ENCODE measurements at places on chromosomes 6 and 20. TPM values are rescaled to one million over a fixed set of nuclear protein-coding genes. Genes with fewer than 3 reads are reported as not detected.

GRCh38 chr20:56816349-56816748, 187.2 kb downstream of the TFAP2C start:
- no peak for DNase-seq

Gene HTR1E
- not detected for total RNA-seq

- DNase-seq, result no peak
Measured at GRCh38 chr20:57156011-57156729, 110.3 kb downstream of the BMP7 start.

Gene PSORS1C2
- not detected for total RNA-seq

DNA sequence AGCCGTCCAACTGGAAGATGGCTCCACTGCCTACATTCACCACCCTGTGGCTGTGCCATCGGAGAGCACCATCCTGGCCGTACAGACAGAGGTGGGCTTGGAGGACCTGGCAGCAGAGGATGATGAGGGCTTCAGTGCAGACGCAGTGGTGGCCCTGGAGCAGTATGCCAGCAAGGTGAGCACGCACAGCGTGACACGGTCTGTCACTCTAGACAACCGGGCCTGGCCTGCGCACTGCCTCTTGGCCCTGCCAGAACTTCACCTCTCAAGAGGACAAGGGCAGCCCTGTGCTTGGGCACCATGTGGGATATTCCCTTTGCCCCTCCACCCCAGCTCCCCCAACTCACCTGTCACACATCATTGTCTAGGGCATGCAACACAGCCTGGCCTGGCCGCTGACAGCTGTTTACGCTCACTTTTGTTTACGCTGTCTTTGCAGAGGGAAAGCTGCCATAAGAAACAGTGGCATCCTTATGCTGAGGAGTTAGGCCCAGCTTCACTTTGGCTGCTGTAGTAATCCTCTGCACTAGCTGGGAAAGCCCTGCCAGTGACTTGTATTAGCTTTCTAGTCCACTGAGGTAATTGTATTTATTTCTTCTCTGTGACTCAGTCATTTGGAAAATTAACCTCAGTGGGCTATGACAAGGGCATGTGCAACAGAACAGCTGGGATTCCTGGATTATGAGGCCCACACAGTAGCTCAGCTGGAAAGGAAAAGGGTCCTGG, 9.8 kb upstream of the DEF6 start:
- DNase-seq, result no peak

DNA sequence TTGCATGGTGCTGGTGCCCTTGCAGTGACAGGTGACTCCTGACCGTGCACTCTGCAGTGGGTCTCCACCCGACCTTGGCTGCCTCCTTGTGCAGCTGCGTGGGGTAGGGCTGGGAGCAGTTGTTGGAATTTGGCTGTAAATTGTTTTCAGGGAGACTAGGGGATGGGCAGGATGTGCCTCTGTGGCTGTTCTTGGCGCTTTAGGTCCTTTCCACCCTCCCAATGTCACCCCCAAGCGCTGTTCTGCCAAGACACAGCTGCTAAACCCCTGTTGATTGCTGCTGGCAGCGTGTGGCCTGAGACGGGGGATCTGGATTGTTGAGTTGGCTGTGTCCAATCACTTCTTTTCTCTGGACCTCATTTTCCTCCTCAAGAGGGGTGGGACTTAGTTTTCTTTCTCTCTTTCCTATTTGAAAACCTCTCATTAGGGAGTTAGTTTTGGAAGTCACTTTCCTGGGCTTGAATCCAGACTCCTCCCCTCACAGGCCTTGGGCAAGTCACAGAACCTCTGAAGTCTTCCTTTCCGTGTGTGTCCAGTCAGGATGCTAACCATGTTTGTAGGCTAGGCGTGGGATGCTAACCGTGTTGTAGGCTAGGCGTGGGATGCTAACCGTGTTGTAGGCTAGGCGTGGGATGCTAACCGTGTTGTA, 8.5 kb downstream of the IGF2R start:
- no peak for DNase-seq

Gene SLC16A10
- total RNA-seq, result 2.9 TPM

Gene FOXF2
- total RNA-seq, result not detected

Gene ANGPT4
- not detected for total RNA-seq

Gene TMEM242
- 7.9 TPM for total RNA-seq

DNA sequence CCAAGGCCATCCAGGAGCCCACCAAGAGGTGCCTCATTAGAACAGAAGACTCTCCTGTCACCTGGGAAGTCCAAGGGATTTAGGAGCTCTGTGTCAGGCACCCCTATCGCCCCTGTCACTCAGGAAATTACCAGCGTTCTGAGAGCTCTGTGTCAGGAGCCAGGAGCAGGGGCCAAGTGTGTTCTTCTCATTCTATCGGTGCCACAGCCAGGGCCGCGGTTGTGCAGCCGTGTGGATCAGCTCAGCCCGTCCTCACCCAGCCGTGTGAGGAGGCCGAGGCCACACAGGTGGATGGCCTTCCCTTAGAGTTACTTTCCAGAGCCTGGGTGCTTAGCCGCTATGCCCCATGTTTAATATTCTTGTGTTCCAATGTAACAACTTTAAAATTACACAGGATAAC, 9.8 kb downstream of the MTG2 start:
- DNase-seq, result no peak

DNA sequence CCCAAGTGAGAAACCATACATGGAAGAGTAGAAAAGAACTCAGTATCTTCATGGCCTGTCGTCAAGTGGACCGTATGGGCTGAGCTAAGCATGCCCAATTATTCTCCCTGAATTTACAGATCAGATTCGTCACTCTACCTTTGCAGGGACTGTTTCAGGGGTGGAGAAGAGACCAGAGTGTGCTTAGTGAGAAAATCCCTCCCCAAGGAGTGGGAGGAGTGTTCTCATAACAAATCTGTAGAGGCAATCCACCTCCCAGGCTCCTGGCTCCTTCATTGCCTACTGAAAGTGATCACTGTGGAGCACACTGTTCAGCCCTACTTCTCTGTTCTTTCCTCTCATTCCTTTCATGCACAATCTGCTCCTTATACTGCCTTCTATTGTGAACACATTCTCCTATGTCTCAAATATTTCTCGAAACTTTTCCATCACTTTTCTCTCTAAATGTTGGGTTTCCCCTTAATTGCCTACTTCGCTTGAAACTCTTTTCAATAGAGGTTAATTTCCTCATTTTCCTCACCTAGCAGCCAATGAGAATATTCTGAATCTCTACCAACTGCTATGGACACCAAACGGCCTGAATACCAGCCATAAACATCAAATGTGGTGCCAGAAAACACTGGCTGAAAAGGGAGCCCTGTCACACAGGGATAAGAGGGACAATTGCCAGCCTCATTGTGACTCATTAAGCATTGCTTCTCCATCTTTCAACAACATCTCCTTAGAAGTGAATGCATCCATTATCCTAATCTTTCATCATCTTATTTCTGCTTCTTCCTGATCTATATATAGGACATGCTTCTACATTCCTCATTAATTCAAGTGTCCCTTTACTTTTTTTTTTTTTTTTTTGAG, 398.3 kb downstream of the UTRN start:
- no peak for DNase-seq

GRCh38 chr20:38727607-38728190, 3.4 kb downstream of the SLC32A1 start:
- no peak for DNase-seq

DNA sequence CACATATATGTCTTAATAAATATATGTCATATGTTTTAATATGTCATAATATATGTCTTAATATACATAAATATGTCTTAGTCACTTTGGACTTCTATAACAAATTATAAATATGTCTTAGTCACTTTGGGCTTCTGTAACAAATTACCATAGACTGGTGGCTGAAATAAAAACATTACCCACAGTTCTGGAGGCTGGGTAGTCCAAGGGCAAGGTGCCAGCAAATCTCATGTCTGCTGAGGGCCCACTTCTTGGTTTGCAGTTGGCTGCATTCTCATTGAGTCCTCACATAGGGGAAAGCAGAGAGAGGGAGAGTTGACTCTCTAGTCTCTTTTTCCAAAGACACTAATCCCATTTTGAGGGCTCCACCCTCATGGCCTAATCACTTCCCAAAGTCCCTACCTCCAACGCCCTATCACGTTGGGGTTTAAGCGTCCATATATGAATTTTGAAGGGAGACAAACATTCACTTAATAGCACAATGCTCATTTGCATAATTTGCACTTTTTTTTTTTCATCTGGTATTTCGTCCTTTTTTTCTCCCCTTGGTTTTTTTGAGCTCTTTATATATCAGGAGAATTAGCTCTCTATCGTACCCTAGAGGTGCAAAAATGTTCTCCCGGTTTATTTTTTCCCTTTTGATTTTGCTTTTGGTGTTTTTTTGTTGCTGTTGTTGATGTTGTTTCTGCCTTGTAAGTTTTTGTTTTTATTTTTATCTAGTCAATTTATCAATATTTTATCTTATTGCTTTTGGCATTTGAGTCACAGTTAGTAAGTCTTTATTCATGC, 266.4 kb downstream of the PLCB1 start:
- DNase-seq, result no peak

Gene DDO
- not detected for total RNA-seq

Gene ACSS1
- 2.3 TPM for total RNA-seq

GRCh38 chr6:135236732-135237131, 55.6 kb downstream of the MYB start:
- DNase-seq, result no peak

- DNase-seq, result no peak
Measured at GRCh38 chr6:166866839-166867637, 89.3 kb downstream of the RNASET2 start.

Gene TAGAP
- total RNA-seq, result not detected

Gene CGA
- total RNA-seq, result not detected

Gene C6orf132
- total RNA-seq, result 66.0 TPM

GRCh38 chr6:76984572-76984971, 478.7 kb downstream of the HTR1B start:
- peak; percentile 7 for DNase-seq

GRCh38 chr20:59920944-59921343, 12.5 kb downstream of the SYCP2 start:
- peak; percentile 48 for DNase-seq

Gene ANKEF1
- total RNA-seq, result 11.6 TPM

- DNase-seq, result no peak
Measured at GRCh38 chr6:47749757-47750156, 32.1 kb upstream of the OPN5 start.

- no peak for DNase-seq
Measured at GRCh38 chr20:44650771-44651433, 597 bp downstream of the ADA start.

Gene GJA1
- 14.0 TPM for total RNA-seq

GRCh38 chr6:137846772-137847313, 20.2 kb upstream of the TNFAIP3 start:
- no peak for DNase-seq

Gene TGM3
- not detected for total RNA-seq
